ENCODE measurements at places on chromosomes 6 and 20.
A peak's percentile ranks its signal among the peaks of the same experiment; 100 is the strongest.

- DNase-seq = no peak
Measured at GRCh38 chr6:160959726-160960435, 31.7 kb upstream of the MAP3K4 start.

DNA sequence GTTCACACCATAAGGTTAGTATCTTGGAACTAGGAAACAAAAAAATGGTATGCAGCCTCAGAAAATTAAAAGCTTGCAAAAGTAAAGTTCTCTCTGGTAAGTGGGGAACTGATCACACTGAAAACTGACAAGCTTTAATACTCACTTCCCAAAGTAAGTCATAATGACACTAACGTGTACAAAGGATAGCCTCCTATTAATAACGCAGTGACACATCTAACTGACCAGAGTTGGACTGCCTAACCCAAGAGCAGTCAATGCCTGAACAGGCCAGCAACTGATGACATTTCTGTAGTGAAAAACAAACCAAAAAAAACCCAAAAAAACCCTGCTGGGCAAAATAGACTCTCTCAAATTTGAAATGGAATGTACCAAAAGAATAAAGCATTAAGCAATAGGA, 30.7 kb downstream of the CHD6 start:
- DNase-seq = no peak

GRCh38 chr6:139764498-139764986, 390.1 kb upstream of the CITED2 start:
- peak; percentile 94 for DNase-seq

- DNase-seq = no peak
Measured at GRCh38 chr6:126054802-126055201, 68.5 kb downstream of the TRMT11 start.

GRCh38 chr20:35360033-35360432, 51.7 kb downstream of the UQCC1 start:
- no peak for DNase-seq

GRCh38 chr6:37793067-37793466, 26.5 kb upstream of the ZFAND3 start:
- DNase-seq = no peak

- DNase-seq = no peak
Measured at GRCh38 chr20:3732327-3733118, at the start of gene HSPA12B. TSS of gene HSPA12B (plus strand) at chr20:3732685. CDS start at chr20:3738675, 5,990 bp downstream.

DNA sequence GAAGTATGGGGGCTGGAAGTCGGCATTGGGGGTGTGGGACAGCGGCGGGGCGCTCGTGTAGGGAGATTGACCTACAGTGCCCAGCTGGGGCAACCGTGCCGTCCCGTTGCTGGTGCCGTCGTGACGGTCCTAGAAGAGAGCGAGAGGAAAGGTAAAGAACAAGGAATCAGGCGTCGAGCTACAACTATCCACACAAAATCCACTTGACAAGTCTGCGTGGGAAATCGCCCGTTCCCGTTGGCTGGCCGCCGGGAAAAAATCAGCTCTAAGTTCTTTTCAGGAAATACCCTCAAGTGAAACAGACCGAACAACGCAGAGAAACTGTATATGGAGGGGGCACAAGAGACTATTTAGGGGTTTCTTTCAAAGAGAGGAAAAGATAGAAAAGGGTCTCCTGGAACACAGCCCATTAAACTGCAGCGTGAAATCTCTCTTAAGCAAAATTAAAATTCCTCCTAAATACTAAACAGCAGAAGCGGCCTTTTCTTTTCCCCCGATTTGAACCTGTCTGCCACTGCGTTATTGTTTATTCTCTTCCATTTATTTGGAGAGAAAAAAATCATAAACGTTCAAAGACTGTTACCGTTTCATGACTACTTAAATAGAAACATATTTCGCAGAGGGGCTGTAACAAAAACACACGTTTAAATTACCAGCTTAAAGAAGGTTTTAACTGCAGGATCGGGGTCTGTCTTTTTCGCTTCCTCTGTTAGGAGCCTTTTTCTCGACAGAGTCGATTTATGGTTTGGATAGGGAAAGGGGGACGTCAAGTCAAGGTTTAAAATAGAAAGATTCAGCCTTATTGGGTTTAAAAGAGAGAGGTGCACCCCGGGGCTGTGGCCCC, 4.4 kb downstream of the TFAP2A start:
- DNase-seq = no peak

GRCh38 chr6:20572940-20573339, 38.7 kb downstream of the CDKAL1 start:
- DNase-seq = no peak

DNA sequence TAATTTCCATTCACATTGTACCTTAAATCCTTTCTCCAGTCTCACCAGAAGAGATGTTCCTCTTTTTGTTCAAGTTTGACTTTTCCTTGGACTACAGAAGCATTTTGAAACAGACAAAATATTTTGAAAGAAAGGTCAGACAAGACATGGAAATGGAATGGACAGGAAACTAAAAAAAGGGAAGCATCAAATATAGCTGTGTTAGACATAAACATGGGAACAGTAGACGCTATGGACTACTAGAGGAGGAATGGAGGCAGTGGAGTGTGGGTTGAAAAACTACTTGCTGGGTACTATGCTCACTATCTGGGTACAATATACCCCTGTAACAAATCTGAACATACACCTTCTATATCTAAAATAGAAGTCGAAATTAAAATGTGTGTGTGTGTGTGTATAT, 4.1 kb upstream of the FAM135A start:
- no peak for DNase-seq

DNA sequence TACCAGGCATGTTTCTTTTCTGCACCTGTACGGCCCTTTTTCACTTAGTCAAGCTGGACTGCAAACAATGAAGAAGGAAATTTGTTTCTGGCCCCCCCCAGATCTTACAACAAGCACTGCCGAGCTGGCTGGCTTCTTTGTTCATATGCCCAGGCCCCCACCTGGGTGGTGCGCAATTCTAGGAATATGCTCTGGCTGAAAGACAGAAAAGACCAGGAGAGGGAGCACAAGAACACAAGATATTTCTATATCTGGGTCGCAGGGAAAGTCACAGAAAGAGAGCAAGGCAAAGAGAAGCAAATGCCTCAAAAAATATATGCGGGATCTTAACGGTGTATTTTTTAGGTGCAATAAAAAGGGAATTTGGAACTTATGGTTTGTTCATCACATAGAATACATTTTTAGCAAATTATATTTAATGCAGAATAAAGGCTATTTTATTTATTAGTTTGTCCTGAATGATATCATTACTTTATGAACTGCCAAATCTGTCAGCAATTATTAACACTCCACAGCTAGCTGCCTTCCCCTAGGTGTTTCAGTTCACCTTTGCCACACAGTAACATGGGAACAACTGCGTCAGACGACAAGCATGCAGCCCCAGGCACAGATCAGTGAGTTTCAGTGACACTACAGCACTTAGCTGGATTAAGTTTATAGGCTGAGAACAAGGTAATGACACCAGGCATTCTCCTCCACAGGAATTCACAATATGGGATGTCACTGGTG, 76.5 kb downstream of the GJA10 start:
- DNase-seq = peak; percentile 49

- peak; percentile 90 for DNase-seq
Measured at GRCh38 chr20:12166053-12166717, 248.5 kb downstream of the BTBD3 start.

GRCh38 chr6:30311101-30311500, 15.6 kb upstream of the TRIM39 start:
- DNase-seq = no peak

DNA sequence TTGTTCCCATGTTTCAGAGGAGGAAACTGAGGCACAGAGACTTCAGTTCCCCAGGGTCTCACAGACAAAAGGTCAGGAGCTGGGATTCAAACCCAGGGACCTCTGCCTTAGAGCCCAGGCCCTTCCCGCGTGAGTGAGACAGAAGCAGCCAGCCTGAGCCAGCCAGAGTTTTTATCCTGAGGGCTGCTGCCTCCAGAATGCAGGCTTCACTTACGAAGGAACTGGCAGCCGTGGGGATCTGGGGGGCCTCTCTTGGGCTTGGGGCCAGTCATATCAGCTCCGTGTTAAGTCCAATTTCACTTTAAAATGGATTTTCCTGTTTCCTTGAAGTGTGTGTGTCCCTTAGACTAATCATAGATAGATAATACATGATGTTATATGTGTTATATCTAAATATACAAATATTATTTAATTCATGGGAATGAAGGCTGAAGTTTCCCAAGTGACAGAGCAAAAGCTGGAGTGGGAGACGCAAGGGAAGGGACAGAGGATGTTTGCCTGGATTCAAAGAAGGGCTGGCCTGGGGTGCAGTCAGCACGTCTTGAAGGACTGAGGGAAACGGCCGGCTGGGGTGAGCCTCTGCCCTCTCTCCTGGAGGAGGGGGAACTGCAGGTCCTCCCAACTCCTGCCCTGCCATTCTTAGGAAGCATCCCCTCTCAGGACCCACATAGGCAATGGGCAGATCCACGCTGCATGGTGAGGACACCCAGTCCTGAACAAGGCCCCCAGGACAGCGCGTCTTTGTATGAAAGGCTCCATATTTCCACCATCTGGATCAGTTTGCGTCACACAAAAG, 320.1 kb downstream of the CDH4 start:
- no peak for DNase-seq

- DNase-seq = no peak
Measured at GRCh38 chr6:83169106-83169505, 24.0 kb downstream of the PGM3 start.

DNA sequence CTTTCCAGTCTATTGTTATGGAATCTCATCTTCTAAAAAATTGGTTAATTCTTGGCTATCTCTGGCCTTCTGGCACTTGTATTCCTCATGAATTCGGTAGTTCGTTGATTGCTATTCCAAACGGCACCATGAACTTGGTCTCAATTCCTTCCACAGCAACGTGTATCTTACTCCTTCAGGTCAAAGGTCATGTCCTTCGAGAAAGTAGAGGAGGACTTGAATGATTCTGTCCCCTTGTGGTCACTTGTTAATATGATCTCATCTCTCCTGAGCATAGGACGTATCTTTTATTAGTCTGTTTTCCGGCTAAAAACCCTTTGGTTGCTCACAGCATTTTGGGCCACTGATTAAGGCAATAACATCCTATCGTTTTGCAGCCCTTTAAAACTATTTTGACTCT, 9.4 kb downstream of the TLDC2 start:
- DNase-seq = no peak

GRCh38 chr6:1942834-1943233, 302.6 kb downstream of the GMDS start:
- DNase-seq = no peak

DNA sequence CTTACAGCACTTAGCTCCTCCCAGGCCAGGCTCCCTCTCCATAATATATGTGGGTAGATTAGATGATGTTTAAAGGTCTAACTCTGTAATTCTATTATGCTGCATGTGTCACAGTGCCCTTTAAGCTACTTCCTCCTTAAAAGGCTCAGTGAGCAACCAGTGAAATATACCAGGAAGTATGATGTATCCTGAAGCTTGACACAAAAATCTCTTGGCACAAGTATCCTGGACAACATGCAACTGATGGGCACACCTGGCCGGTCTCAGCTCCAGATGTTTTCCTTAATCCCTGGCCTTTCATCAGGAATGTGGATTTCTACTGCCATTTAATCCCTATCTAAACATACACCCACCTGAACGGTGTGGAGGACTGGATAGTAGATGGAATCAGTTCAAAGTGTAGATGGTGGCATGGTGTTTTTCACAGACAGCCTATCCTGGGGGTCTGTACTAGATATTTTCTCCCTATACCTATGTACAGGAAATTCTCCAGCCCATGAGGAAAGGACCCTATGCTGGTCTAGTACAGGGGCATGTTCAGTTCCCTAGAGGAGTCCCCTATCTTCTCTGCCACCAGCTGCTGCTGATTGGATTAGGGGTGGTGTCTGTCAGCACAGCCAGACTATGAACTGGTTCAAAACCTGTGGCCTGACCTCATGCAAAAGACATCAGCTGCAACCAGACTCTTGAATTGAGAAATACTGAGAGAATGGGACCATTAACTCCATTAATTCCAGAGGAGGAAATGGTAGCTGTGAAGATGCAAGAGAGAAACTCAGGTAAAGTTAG, 59.4 kb upstream of the CITED2 start:
- no peak for DNase-seq

- no peak for DNase-seq
Measured at GRCh38 chr6:161922631-161923119, 648.8 kb upstream of the AGPAT4 start.

- peak; percentile 30 for DNase-seq
Measured at GRCh38 chr20:8094415-8094818, 37.6 kb upstream of the PLCB1 start.

DNA sequence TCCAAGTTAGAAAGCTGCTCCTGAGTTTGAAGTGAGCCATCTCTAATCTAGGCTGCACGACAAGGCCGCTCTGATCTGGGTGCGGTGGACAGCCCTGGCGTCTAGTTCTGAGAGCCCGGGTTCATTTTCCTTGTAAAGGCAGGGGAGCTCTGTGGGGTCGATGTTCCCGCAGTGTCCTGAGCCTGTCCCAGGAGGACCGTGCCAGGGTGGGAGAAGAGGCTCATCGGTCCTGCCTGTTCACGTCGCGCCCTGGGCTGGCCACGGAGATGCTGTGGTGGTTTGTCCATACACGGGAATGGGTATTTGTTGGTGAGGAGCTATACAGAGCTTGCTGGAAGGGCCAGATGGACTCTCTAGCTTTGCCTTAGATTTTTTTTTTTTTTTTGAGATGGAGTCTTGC, 27.0 kb downstream of the PSMG4 start:
- no peak for DNase-seq

- DNase-seq = no peak
Measured at GRCh38 chr20:33298391-33298790, 15.4 kb downstream of the BPIFB1 start.

DNA sequence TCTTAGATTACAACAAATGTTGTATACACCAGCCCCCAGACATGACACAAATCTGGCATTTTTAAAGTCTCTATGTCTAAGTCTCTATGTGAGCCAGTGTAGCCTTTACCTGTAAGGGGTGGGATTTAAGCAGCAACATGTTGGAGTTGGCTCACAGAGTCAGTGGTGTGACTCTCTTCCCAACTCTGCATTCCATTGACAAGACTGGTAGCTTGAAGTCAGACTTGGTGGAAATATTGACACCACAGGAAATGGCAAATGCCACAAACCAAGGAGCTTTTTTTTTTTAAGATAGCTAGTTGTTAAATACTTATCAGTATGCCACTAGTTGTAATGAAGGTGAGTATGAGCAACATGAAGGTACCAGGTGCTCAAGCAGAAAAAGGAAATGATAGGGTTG, 103.1 kb upstream of the SMLR1 start:
- DNase-seq = no peak

- peak; percentile 55 for DNase-seq
Measured at GRCh38 chr6:42783177-42783875, 1.5 kb downstream of the BICRAL start.
